A673 (cell line): ENCODE measurements at places on chromosomes 7 and 10.

- no peaks in the 10 kb centered on the region for H3K36me3 ChIP-seq
- no peak overlapping the region for H3K27ac ChIP-seq
- H3K4me3 ChIP-seq = no peak overlapping the region
- H3K4me1 ChIP-seq = peaks cover 19% of the 10 kb centered on the region
- DNase-seq = peak; percentile 56
- no peaks in the 10 kb centered on the region for H3K27me3 ChIP-seq
Observed at GRCh38 chr10:92757066-92757710, 67.4 kb downstream of the HHEX start.

- no peaks in the 10 kb centered on the region for H3K36me3 ChIP-seq
- H3K4me3 ChIP-seq = no peak overlapping the region
- H3K4me1 ChIP-seq = no peaks in the 10 kb centered on the region
Observed at GRCh38 chr10:96093948-96094347, 36.1 kb upstream of the ZNF518A start.

- DNase-seq = no peak
- no peak overlapping the region for H3K4me3 ChIP-seq
Observed at GRCh38 chr10:127890216-127890615, 2.5 kb downstream of the CLRN3 start.

DNA sequence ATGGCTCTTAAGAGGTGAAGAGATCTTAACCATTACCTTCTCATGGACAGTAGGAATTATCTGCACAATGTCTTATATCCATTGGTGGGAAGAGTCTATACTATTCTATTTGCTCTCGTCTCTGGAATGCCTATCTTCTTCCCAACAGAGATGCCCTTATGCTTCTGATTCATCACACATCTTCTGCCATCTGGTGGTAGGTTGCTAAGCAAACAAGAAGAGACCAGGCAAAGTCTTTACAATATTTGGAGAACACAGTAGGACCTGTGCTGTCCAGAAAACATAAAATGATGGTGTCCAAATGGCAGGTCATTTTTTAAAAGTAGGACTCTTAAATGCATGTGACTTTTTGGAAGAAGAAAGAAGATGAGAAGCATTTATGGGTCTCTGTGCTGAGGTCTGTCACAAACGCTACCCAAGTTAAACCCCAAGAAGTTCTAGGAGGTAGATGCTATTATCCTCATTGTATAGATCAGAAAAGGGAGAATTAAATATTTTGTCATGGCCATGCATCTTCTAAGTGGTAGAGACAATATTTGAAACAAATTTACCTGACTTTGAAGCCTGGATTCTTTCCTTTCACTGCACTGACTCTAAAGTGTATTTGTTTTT, 67.8 kb upstream of the NXPH1 start:
- H3K27me3 ChIP-seq = peaks cover 22% of the 10 kb centered on the region
- DNase-seq = peak; percentile 33
- H3K27ac ChIP-seq = no peak overlapping the region
- H3K4me1 ChIP-seq = no peaks in the 10 kb centered on the region
- no peaks in the 10 kb centered on the region for H3K36me3 ChIP-seq

GRCh38 chr10:35889971-35890675, 248.0 kb upstream of the FZD8 start:
- DNase-seq = peak; percentile 71
- no peak overlapping the region for H3K4me3 ChIP-seq
- no peaks in the 10 kb centered on the region for H3K36me3 ChIP-seq
- no peak overlapping the region for H3K27ac ChIP-seq
- H3K27me3 ChIP-seq = no peaks in the 10 kb centered on the region

GRCh38 chr7:141575164-141575563, 24.0 kb downstream of the AGK start:
- DNase-seq = no peak
- no peak overlapping the region for H3K4me3 ChIP-seq
- no peak overlapping the region for H3K27ac ChIP-seq
- no peaks in the 10 kb centered on the region for H3K4me1 ChIP-seq
